CD14-positive monocyte (primary cell): ENCODE measurements at places on chromosomes 12 and 14.

DNA sequence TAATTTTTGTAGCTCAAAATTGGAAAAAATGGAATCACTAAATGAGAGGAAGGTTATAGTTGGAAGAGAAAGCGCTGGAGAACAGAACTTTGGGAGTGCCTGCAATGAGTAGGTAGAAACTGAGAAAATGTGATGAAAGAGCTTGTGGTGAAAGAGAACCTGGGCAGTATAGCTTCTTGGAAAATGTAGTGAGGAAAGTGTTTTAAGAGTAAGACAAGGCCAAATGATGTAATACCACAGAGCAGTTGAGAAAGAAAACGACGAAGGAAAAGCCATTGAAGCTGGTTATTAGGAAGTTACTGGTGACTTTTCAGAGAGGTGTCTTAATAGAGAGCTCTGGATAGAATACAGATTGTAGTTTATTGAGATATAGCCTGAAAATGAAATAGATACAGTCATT, 255.3 kb downstream of the AEBP2 start:
- H3K36me3 ChIP-seq: no peaks in the 10 kb centered on the region
- DNase-seq: no peak
- no peaks in the 10 kb centered on the region for H3K27me3 ChIP-seq
- no peak overlapping the region for H3K27ac ChIP-seq
- H3K4me1 ChIP-seq: no peaks in the 10 kb centered on the region

DNA sequence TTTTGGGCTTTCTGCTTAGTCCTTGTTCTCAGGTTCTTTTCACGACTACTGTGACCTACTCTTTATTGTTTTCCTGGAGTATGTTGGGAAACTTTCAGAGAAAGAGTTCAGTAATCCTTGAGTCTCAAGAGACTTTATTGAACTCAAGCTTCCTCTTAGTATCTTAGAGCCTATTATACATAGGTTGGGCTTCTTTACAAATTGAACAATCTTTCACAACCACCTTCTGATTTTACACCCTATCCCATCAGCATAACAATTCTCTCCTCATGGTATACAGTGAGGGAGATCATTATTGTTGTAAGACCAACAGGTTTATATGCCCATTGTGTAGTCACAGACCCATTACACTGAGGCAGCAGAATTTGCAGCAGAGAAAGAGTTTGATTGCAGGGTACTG, 193.2 kb upstream of the IGF1 start:
- DNase-seq: no peak
- H3K27me3 ChIP-seq: no peaks in the 10 kb centered on the region
- H3K36me3 ChIP-seq: no peaks in the 10 kb centered on the region
- no peak overlapping the region for H3K4me3 ChIP-seq
- H3K4me1 ChIP-seq: no peaks in the 10 kb centered on the region

DNA sequence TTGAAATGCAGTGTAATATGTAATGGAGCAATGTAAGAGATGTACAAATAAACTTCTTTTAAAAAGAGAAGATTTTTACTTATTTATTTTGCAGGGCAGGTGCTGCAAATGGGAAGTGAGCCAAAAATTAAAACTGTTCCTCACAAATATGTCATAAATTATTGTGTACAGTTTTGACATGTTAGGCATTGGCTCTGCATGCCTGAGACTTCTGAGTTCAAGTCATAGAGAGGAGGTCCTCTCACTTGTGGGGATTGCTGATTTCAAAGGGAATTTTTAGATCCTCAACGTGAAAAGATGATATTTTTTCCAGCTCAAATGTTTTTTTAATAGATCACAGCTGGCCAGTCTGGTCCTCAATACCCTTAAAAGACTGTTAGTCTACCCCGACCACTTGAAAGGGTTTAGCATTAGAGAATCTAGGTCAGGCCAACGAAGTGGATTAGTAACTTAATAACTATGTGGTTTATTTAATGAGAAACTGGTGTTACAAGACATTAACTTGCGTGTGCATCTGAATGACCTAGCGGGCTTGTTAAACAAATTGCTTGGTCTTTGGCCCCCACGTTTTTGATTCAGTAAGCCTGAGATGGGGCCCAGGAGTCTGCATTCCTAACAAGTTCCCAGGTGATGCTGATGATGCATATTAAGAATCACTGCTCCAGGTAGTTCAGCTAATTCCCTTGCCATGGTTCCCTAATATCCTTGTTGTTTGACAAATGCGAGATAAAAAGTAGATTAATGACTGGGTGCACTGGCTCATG, 30.9 kb upstream of the WDR89 start:
- H3K36me3 ChIP-seq: no peaks in the 10 kb centered on the region
- no peak overlapping the region for H3K27ac ChIP-seq
- H3K4me3 ChIP-seq: no peak overlapping the region

- DNase-seq: no peak
- no peak overlapping the region for H3K4me3 ChIP-seq
- no peak overlapping the region for H3K27ac ChIP-seq
These were observed 16.3 kb downstream of the LUM start for GRCh38 chr12:91094957-91095356.

- no peak overlapping the region for H3K4me3 ChIP-seq
- DNase-seq: peak; percentile 66
- peaks cover 82% of the 10 kb centered on the region for H3K36me3 ChIP-seq
- H3K27ac ChIP-seq: no peak overlapping the region
- H3K4me1 ChIP-seq: peaks cover 17% of the 10 kb centered on the region
These were observed 12.4 kb downstream of the MGST1 start for GRCh38 chr12:16359512-16360491.

- no peak for DNase-seq
- no peak overlapping the region for H3K27ac ChIP-seq
- H3K4me3 ChIP-seq: no peak overlapping the region
- peaks cover 4% of the 10 kb centered on the region for H3K4me1 ChIP-seq
- H3K27me3 ChIP-seq: no peaks in the 10 kb centered on the region
- H3K36me3 ChIP-seq: no peaks in the 10 kb centered on the region
These were observed 108.9 kb downstream of the ADCK1 start for GRCh38 chr14:77908847-77909246.

DNA sequence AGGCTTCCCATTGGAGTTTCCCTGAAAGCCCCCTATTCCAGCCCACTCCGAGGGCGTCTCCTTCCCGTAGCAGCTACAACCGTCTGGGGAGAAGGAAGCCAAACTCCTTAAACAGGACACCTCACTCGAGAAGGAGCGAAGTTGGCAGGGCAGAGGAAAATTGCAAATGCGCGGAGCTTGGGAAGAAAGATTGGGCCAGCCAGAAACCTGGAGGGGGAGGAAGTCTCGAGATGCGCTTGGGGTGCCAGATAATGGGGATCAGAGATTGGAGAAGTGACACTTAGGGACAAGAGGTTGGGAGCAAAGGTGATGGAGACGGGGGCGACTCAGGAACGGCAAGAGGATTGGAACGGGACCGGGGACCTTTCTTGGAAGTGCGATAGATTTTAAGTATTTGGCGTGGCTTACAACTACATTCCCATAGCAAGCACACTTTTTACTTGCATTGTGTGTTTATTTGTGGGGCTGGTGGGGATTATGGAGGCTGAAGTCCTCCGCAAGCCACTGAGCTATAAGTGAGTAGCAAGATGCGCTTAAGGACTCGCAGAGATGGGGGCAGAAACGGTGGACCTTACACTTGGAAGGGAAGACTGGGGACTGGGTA, 926 bp downstream of the HRK start:
- no peak for DNase-seq
- peaks cover 84% of the 10 kb centered on the region for H3K27me3 ChIP-seq
- H3K36me3 ChIP-seq: no peaks in the 10 kb centered on the region
- H3K4me3 ChIP-seq: no peak overlapping the region
- H3K27ac ChIP-seq: no peak overlapping the region

- H3K27ac ChIP-seq: no peak overlapping the region
- H3K4me1 ChIP-seq: no peaks in the 10 kb centered on the region
- DNase-seq: no peak
- H3K4me3 ChIP-seq: no peak overlapping the region
These were observed 198.1 kb upstream of the PLXNC1 start for GRCh38 chr12:93950311-93950710.

DNA sequence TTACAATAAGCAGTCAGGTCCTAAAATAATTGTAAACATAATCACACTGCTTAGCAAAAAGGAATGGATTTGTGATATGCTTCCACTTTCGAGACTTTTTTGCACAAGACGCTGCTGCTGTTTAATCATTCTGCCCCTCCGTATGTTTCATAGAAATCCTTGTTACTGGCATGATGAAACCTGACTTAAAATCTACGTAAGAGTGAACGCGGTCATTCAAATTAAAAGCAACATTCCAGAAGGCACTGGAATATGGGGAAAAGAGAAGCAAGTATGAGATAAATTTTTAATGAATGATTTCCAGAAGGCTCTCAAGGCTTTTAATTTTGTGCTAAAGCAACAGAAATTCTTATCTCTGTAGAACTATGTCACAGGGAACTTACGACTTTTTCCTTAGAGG, 1.1 kb downstream of the CNIH1 start:
- no peak for DNase-seq
- peak overlapping the region; percentile 42 for H3K4me3 ChIP-seq
- H3K27me3 ChIP-seq: no peaks in the 10 kb centered on the region
- H3K27ac ChIP-seq: peak overlapping the region; percentile 86

DNA sequence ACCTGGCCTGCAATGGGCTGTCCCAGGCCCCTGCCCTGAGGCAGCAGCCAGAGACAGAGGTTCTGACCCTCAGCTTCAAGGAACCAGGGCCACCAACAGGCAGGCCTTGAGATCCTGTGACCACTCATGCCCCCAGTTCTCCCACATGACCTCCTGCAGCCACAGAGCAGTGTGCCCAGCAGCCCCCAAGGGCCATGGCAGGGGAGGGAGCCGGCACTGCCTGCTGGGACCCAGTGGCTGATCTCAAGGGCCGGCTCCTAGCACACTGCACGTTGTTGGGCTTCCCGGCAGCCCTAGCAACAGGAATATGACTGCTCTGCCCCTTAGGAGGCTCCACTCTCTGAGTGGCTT, 14.8 kb downstream of the DEGS2 start:
- H3K27me3 ChIP-seq: no peaks in the 10 kb centered on the region
- no peak for DNase-seq
- H3K36me3 ChIP-seq: peaks cover 21% of the 10 kb centered on the region
- peaks cover 12% of the 10 kb centered on the region for H3K4me1 ChIP-seq
- H3K27ac ChIP-seq: no peak overlapping the region

DNA sequence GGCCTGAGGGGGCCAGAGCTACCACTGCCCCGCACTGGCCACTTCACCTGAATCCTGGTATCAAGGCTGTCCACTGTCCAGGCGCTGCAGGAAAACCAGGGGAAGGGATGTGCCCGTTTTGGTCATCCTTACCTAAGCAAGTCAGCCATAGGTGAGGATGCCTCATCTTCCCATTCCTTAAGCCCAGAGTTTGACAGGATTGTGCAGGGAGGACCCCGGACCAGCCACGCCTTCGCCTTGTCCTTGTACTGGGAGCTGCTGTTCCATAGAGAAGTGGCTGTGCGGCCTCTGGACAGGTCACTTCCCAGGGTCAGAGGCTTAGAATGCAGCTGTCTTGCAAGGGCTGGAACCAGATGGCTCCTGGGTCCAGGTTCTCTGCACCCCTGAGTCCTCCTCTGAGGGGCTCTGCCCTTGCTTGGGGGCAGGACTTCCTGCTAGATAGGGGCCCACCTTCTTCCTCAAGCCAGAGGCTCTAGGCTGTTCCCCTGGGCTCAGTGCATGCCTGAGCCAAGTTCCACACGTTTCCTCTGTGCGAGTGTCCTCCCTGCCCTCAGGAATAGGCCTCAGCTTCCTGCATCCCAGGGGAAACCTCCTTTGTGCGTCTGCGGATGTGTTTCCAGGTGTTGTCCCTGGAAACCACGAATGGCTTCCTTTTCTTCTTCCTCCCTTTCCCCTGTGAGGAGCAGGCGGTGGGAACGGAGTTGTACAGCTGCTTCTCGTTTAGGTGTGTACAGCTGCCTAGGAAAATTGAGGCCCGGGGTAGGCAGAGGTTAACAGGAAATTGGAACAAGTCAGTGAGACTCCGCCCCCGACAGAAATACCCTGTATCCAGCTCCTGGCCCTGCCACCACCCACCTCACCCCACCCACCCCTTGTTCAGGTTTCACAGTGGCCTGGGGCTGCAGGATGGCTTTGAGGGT, 54.3 kb upstream of the RIN3 start:
- H3K27ac ChIP-seq: peak overlapping the region; percentile 7
- H3K4me3 ChIP-seq: no peak overlapping the region
- peaks cover 69% of the 10 kb centered on the region for H3K4me1 ChIP-seq
- DNase-seq: no peak
- H3K27me3 ChIP-seq: no peaks in the 10 kb centered on the region
- peaks cover 6% of the 10 kb centered on the region for H3K36me3 ChIP-seq

DNA sequence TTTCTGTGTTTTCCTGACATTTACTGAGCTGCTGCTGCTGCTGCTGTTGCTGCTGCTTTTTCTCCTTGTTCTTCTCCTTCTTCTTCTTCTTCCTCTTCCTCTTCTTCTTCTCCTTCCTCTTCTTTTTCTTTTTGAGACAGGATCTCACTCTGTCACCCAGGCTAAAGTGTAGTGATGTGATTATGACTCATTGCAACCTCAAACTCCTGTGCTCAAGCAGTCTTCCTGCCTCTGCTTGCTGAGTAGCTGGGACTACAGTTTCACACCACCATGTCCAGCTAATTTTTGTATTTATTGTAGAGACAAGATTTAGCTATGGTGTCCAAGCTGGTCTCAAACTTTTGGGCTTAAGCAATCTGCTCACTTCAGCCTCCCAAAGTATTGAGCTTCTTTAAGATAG, 95.8 kb downstream of the TMTC3 start:
- H3K27ac ChIP-seq: no peak overlapping the region
- no peaks in the 10 kb centered on the region for H3K27me3 ChIP-seq
- H3K36me3 ChIP-seq: no peaks in the 10 kb centered on the region
- H3K4me1 ChIP-seq: no peaks in the 10 kb centered on the region
- H3K4me3 ChIP-seq: no peak overlapping the region
